COLO829 (cell line): ENCODE measurements at places on chromosomes 7 and 10.

- no peak for DNase-seq
Observed at GRCh38 chr10:131691481-131692090, 209.2 kb upstream of the PPP2R2D start.

- DNase-seq = no peak
Observed at GRCh38 chr10:76429368-76430060, 998.1 kb downstream of the LRMDA start.

DNA sequence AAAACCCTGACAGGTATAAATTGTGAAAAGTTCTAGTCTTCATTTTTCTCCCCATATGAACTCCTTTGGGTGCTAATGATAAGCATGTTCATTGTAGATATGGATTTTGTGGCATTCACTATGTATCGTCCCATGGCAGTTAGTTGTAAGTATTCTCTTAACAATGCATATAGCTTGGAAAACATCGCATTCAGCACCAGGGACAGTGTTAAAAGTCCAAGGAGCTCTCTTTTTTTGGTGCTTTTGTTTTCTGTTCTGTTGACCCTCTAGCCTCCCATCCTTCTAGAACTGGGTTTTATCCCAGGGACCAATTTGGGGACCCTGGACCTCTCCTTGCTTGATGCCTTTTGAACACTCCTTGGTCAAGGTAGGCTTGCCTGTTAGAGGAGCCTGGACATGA lies 37.7 kb downstream of the INSYN2A start:
- no peak for DNase-seq

- DNase-seq = no peak
Observed at GRCh38 chr10:108252771-108253170, 1088.3 kb upstream of the SORCS1 start.

- no peak for DNase-seq
Observed at GRCh38 chr10:133372507-133372906, 647 bp downstream of the ECHS1 start.

DNA sequence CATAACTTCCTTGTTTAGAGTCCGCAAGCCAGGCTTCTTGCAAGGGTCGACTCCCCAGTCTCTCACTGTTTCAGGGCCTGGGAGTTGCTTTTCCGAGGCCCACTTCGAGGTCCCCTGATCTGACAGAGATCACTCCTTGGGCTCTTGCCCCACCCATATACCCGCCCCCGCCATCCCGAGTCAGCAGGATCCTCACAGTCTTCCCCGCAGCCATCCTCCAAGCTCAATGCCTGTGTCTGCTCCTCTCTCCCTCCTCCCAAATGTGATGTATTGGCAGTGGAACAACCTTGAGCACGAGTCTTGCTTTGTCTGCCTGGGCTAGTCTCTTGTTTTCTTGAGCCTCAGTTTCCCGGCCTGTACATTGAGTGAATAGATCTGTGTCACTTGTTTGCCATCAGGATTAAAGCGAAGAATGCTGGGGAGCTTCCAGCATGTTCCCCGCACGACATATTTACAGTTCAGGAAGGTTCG lies 2.4 kb upstream of the HMX2 start:
- no peak for DNase-seq

DNA sequence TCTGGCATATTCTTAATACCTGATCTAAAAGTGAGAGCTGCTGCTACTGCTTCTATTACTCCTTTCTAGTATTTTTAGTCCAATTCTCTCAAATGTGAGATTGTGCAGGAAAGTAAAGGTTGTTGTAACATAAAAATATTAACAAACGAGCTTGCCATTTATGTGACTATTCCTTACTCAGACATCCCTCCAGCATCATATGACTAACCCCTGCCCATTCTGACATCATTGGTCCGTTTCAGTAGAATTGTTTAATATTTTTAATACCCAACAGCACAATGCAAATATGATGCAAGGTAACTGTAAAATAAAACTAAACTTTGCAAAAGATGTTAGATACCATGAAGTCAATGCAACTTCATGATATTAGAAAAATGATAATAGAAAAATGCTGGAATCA lies 83.6 kb downstream of the CFAP58 start:
- no peak for DNase-seq

DNA sequence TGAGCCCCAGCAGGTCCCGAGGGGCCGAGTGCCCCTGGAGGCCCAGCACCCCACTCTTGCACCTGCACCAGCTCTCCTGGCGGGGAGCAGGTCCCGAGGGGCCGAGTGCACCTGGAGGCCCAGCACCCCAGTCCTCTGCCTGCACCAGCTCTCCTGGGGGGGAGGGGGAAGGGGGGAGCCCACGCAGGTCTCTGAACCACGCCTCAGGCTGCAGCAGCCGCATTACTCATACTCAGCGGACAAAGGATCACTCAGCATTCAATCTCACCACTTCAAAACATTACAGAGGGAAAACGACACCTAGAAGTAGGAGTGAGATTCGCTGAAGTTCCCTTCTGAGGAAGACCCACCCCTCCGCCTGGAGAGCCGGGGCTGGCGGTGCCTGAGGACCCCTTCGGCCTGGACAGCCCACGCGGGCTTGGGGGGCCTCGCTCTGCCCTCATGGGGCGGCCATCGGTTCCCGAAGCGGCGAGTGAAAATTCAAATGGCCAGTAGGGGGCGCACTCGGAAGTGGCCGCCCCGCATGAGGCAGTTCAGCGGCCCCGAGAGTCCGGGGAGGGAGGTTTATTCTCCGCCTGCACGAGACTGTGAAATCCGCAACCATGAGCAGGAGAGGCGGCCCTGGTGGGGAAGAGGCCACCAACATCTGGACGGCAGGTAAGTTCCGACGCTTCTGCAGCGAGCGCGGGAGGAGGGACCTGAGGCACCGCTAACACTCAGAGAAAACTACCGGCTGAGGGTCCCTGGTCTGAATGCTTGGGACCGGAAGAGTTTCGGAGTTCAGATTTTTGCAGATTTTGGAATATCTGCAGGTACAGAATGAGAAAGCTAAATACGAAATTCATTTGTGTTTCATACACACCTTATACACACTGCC lies 1.1 kb upstream of the GPER1 start:
- peak; percentile 99 for DNase-seq

DNA sequence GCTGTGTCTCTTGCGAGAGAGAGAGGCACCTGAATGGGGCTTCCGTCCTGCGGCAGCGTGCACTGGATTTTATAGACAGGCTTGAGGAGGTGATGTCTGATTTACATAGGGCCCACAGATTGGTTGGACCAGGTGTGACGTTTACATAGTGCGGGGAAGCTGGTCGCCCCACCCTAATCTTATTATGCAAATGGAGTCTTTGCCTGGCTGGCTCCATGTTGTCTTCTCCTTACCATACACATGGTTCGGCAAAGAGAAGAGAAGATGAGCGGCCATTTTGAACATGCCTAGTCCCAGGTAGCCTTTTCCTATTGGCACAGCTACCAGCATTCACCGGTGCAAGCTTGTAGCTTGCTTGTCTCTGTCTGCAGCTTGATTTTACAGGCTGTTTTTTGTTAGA lies 238.5 kb upstream of the GALNT17 start:
- DNase-seq = no peak
